Spinal cord (tissue), 10 donors: ENCODE measurements at places on chromosomes 7 and 10. TPM values are rescaled to one million over a fixed set of nuclear protein-coding genes. Genes with fewer than 3 reads are reported as not detected.

DNA sequence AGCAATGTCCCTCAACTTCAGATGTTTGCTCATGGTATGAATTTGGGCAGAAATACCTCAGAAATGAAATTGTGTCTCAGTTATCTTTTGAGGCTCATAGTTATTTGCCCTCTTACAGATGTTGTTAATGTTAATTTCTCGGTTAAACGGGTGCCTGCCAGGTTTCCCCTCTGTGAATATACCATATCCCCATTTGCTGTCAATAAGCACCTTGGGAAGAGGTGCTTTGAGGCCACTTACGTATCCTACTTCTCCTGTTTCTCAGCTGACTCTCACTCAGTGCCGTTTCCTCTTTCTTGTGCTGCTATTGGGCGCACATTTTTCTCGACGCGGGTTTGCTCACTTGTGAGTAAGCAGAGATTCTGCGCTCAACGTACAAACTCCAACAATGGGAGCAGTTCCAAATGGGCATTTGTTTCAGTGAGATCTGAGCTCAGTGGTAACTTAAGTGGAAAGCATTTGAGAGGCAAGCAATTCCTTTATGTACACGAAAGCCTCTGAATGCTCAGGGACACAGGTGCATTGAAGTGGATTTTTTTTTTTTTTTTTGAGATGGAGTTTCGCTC, 34.8 kb upstream of the JAKMIP3 start:
- H3K27ac ChIP-seq: no peak overlapping the region
- peak; percentile 58 for DNase-seq
- no peaks in the 10 kb centered on the region for H3K36me3 ChIP-seq
- peaks cover 4% of the 10 kb centered on the region for H3K27me3 ChIP-seq
- H3K4me1 ChIP-seq: peaks cover 8% of the 10 kb centered on the region

GRCh38 chr10:102814873-102815661, 22.1 kb downstream of the CYP17A1 start:
- H3K36me3 ChIP-seq: peaks cover 56% of the 10 kb centered on the region
- no peak overlapping the region for H3K4me3 ChIP-seq
- no peak for DNase-seq
- H3K27me3 ChIP-seq: no peaks in the 10 kb centered on the region
- H3K27ac ChIP-seq: peak overlapping the region; percentile 82

GRCh38 chr7:132793474-132793873, 217.2 kb upstream of the PLXNA4 start:
- no peaks in the 10 kb centered on the region for H3K4me1 ChIP-seq
- H3K4me3 ChIP-seq: no peak overlapping the region
- no peaks in the 10 kb centered on the region for H3K36me3 ChIP-seq
- no peak for DNase-seq
- no peaks in the 10 kb centered on the region for H3K27me3 ChIP-seq

- no peak overlapping the region for H3K27ac ChIP-seq
- H3K36me3 ChIP-seq: peaks cover 2% of the 10 kb centered on the region
- no peaks in the 10 kb centered on the region for H3K27me3 ChIP-seq
- DNase-seq: no peak
- no peak overlapping the region for H3K4me3 ChIP-seq
Measured at GRCh38 chr10:103562383-103562782, 68.9 kb downstream of the NEURL1 start.

- peaks cover 5% of the 10 kb centered on the region for H3K4me1 ChIP-seq
- no peaks in the 10 kb centered on the region for H3K36me3 ChIP-seq
- H3K27me3 ChIP-seq: no peaks in the 10 kb centered on the region
- H3K4me3 ChIP-seq: no peak overlapping the region
- no peak overlapping the region for H3K27ac ChIP-seq
Measured at GRCh38 chr10:35768011-35768410, 125.9 kb upstream of the FZD8 start.

DNA sequence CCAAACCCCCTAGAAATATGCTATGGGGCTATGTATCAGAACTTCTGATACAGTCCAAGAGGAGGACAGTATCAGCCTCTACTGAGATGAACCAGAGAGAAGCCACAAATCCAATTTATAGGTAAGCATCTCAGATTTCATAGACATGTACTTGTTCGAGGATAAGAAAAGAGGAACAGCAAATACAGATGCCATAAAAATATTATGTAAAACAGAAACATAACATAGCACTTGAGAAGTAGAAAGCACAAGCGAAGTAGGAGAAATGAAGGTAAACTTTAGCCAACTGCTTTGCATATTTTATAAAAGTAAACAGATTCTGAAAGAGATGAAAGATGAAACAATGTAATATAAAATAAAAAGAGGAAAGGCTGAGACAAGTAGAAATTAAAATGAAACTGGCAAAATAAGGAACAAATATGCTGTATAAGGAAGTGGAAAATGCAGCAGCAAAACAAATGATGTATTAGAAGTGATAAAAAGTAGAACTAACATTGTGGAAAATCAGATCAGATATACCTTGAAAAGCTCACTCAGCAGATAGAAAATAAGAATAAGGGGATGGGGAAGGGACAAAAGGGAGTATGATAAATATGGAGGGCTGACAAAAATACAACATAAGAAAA, 135.1 kb downstream of the SKAP2 start:
- no peak overlapping the region for H3K4me3 ChIP-seq
- H3K4me1 ChIP-seq: no peaks in the 10 kb centered on the region
- H3K36me3 ChIP-seq: no peaks in the 10 kb centered on the region

DNA sequence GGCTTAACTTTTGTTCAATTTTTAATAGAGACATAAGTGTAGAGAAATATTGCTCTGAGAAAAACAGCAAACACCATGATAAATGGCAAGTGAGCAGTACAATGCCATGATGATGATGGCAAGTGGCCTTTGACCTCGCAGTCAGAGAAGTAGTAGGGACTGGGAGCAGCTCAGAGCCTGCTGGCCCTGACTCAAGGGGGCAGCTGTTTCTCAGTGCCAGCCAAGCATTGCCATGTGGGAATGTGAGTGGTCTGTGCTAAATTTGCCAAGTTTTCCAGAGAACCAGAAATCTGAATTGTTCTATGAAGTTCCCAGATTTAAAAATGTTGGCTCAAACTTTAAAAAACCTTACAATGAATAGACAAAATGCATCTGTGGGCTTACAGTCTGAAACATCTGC, 187.9 kb downstream of the BICC1 start:
- H3K36me3 ChIP-seq: no peaks in the 10 kb centered on the region
- H3K27me3 ChIP-seq: no peaks in the 10 kb centered on the region
- H3K4me1 ChIP-seq: no peaks in the 10 kb centered on the region
- no peak overlapping the region for H3K27ac ChIP-seq
- no peak for DNase-seq
- H3K4me3 ChIP-seq: no peak overlapping the region

GRCh38 chr10:118234683-118235082, 107.4 kb downstream of the FAM204A start:
- peaks cover 19% of the 10 kb centered on the region for H3K27me3 ChIP-seq
- DNase-seq: no peak
- no peak overlapping the region for H3K27ac ChIP-seq
- no peaks in the 10 kb centered on the region for H3K4me1 ChIP-seq

Gene RAMP3
- total RNA-seq: 11.1 TPM

Gene CRHR2
- total RNA-seq: 0.89 TPM

Gene AKR1D1
- not detected for total RNA-seq

Gene CFTR
- total RNA-seq: 6.3 TPM

Gene CH25H
- total RNA-seq: 2.1 TPM
